ENCODE measurements at places on chromosomes 5 and 9. TPM values are rescaled to one million over a fixed set of nuclear protein-coding genes. Genes with fewer than 3 reads are reported as not detected.

The NUTM2F gene
- not detected for polyA plus RNA-seq

The PROB1 gene
- polyA plus RNA-seq, result 0.56 TPM

The C1QTNF3 gene
- 6.9 TPM for polyA plus RNA-seq

The SLC36A3 gene
- not detected for polyA plus RNA-seq

The CYSRT1 gene
- 2.7 TPM for polyA plus RNA-seq

The RNF224 gene
- not detected for polyA plus RNA-seq

The ADGRV1 gene
- polyA plus RNA-seq, result 5.7 TPM

The IFNA13 gene
- not detected for polyA plus RNA-seq

The IL5 gene
- not detected for polyA plus RNA-seq

The FAM221B gene
- polyA plus RNA-seq, result 0.10 TPM

The SLC25A2 gene
- not detected for polyA plus RNA-seq

The LHX3 gene
- polyA plus RNA-seq, result not detected

The RLN2 gene
- polyA plus RNA-seq, result not detected

The PCDHGA11 gene
- 0.25 TPM for polyA plus RNA-seq

The DBH gene
- polyA plus RNA-seq, result 0.15 TPM

The GBGT1 gene
- polyA plus RNA-seq, result 24.2 TPM

The NUTM2G gene
- not detected for polyA plus RNA-seq

The SLC23A1 gene
- polyA plus RNA-seq, result not detected

The PDLIM4 gene
- 52.4 TPM for polyA plus RNA-seq

The NSA2 gene
- polyA plus RNA-seq, result 100.0 TPM

The CATSPER3 gene
- polyA plus RNA-seq, result 0.62 TPM

The GRIN3A gene
- polyA plus RNA-seq, result not detected

The HSD17B3 gene
- polyA plus RNA-seq, result 1.1 TPM

The NTRK2 gene
- 0.06 TPM for polyA plus RNA-seq

The PCDH12 gene
- polyA plus RNA-seq, result 0.46 TPM

The MLANA gene
- polyA plus RNA-seq, result not detected

The SPATA31E1 gene
- polyA plus RNA-seq, result not detected

The C5orf58 gene
- polyA plus RNA-seq, result not detected

The CAMK2A gene
- polyA plus RNA-seq, result 0.15 TPM

The CDC25C gene
- polyA plus RNA-seq, result 2.1 TPM

The ELOVL7 gene
- polyA plus RNA-seq, result 1.6 TPM
